ENCODE measurements at places on chromosomes 4 and X.

GRCh38 chrX:41661366-41662095, 27.2 kb upstream of the GPR34 start:
- no peak for DNase-seq
- peaks cover 10% of the 10 kb centered on the region for H3K36me3 ChIP-seq
- H3K27me3 ChIP-seq = peaks cover 11% of the 10 kb centered on the region
- H3K4me1 ChIP-seq = peaks cover 48% of the 10 kb centered on the region
- peak overlapping the region; percentile 38 for H3K27ac ChIP-seq

- H3K4me3 ChIP-seq = no peak overlapping the region
- H3K27me3 ChIP-seq = no peaks in the 10 kb centered on the region
- no peaks in the 10 kb centered on the region for H3K4me1 ChIP-seq
Observed at GRCh38 chr4:103318327-103318726, 120.2 kb upstream of the CENPE start.

DNA sequence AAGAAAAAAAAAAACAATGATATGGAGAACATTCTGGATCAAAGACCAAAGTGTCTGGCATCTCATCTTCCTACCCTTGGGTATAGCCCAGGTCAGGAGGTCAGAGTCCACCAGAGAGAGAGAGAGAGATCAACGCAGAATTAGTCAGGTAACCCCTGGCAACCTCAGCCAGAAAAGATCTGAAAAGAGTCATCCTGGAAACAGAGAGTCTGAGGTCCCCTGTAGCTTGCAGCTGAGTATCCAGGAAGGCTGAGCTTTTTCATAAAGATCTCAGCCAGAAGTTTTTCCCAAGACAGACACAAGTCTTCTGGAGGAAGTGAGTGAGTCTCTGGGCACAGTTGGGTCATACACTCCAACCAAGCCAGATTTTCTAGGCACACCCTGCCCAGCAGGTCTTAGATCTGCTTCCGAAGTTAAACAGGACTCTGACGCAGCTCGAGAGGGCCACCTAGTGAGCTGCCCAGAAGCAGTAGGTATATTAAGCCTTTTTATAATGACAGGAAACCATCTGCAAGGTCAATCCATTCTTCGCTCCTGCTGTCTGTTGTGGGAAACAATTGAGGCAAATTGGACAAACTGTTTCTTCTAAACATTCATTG, 35.7 kb downstream of the ACE2 start:
- no peaks in the 10 kb centered on the region for H3K36me3 ChIP-seq
- H3K4me3 ChIP-seq = no peak overlapping the region
- H3K27me3 ChIP-seq = peaks cover 59% of the 10 kb centered on the region

DNA sequence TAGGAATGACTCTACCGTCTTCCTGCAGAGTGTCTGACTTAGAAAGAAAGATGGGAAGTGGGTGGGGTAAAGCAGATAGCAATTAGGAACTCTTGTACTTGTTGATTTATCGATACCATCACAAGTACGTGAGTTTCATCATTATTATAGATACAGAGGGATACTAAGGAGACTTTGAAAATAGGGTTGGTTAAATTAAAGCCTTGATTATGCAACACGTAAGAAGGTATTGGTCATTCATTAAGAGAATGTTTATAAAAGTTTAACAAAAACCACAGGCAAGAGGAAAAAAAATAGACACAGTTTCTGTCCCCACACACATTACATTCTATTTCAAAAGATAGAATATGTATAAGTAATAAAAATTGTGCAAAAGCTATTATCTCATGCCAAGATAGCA, 65.9 kb upstream of the UGT2B7 start:
- H3K4me3 ChIP-seq = no peak overlapping the region
- H3K36me3 ChIP-seq = no peaks in the 10 kb centered on the region
- no peak for DNase-seq

DNA sequence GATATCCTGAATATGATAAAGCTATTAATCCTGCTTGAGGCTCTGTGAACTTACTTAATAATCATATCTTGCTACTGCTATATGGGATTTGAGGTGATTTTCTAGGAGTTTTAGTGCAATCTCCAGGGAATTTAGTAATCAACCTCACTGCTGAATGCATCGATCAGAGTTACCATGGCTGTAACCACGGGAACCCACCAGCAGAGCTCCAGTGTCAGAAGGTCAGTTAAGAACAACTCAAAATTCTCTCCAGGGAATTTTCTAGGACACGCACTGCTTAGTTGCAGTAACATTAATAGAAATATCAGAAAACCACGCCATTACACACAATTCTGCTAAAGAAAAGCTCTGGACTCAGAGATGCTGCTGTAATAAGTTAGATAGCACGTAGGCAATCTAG, 1477.2 kb upstream of the TENM3 start:
- no peaks in the 10 kb centered on the region for H3K27me3 ChIP-seq
- no peak overlapping the region for H3K27ac ChIP-seq
- DNase-seq = no peak
- H3K36me3 ChIP-seq = no peaks in the 10 kb centered on the region
- no peak overlapping the region for H3K4me3 ChIP-seq

DNA sequence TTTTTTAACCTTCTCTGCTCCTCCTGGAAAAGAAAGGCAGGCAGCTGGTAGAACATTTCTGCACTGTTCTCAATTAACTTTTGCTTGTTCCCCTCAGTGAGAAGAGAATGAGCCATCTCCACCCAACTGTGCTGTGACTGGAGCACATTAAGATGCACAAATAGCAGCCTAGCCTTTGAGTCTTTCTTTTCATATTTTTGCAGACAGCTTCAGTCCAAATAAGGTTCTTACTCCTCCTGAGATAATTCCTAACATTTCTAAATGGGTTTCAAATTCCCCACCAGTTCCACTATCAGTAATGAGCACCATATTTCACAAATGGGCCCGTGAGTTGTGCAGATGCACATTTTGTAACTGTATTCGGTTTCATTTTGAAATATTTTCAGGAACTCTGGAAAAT, 118.6 kb downstream of the SPCS3 start:
- peaks cover 8% of the 10 kb centered on the region for H3K4me1 ChIP-seq
- H3K27ac ChIP-seq = no peak overlapping the region
- H3K36me3 ChIP-seq = no peaks in the 10 kb centered on the region
- DNase-seq = no peak

DNA sequence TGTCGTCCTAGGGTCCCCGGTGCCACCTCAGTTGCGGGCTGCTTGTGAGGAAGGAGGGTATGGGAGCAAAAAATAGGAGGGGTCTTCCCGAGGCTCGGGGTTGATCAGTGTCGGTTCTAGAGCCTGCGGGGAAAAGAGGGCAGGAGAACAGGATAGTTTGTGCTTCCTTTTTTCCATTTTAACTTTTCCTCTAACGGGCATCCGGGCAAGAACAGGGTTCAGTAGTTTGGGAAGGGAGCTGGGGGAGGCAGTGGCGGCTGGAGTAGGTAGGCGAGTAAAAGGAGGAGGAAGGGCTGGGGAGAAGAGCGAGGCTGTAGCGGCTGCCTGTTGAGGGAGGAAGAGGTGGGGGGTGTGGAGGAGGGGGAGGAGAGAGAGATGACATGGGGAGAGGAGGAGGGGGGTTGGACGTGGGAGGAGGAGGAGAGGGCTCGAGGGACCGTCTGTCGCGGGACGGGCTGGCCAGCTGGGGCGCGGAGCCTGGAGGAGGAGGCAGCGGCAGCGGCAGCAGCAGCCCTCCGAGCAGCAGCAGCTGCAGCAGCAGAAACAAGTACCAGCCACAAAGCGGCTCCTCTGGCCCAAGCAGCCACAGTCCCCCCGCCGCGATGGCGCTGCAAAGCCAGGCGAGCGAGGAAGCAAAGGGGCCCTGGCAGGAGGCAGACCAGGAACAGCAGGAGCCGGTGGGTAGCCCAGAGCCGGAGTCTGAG, at the start of gene SLC16A2:
TSS of gene SLC16A2 (plus strand) at position 458 of the 704 bp plus-strand sequence. CDS start at position 603, 145 bp downstream.
- peak; percentile 24 for DNase-seq
- no peaks in the 10 kb centered on the region for H3K36me3 ChIP-seq
- H3K27ac ChIP-seq = no peak within 1 kb of the TSS

DNA sequence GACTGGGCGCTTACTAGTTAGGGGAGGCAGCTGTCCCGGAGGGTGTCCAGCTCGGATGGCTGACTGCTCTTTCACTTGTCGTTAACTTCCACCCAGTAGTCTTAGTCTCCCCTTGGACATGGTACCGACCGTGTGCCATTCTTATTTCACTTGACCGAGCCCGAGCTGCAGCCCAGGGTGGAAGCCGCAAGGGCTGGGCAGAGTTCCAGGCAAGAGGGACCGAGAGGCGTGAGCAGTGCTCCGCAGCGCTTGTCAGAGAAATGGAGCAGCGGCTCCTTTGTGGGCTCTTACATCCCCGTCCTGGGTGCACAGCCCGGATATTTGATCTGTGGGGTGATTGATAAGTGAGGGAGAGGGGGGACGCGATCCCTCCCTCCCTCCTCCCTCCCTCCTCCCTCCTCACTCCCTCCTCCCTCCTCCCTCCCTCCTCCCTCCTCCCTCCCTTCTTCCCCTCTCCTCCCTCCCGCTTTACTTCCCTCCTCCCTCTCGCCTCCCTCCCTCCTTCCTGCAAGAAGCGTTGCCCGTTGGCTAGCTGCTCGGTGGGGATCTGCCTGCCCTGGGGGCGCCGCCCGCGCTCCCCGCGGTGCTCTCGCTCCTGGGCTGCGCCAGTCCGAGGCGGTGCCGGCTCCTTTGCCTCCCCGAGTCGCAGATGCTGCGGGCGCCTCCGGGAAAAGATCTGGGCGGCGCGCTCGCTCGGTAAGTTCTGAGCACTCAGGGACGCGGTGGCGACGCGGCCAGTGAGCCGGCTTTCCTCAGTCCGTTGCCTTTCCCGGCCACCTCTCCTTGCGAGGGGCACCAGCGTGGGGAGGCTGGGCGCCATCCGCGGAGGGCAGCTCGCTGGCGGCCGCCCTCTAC, at the start of gene SLITRK2:
TSS of gene SLITRK2 (plus strand) at position 499 of the 855 bp plus-strand sequence. CDS start 4,597 bp downstream, outside the sequence.
- H3K27me3 ChIP-seq = peaks cover 57% of the 10 kb centered on the region
- no peak within 1 kb of the TSS for H3K27ac ChIP-seq
- H3K36me3 ChIP-seq = peaks cover 3% of the 10 kb centered on the region
- no peaks in the 10 kb centered on the region for H3K4me1 ChIP-seq

DNA sequence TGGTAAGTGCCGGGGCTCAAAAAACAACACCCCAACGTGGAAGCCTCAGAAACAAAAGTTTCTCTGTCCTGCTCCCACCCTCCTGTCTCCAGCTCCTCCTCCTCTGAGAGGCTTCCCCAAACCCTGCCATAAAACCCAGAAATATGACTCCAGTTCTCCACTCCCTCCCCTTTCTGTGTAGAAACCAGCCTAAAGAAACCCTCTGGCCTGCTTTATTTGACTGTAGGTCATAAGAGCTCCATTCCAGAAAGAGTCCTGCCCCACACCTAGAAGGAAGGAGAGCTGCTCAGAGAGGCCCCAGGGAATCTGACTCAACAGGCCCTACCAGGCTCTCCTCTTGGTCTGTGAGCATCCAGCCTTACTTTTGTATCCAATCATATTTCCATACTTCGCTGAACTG, 872 bp upstream of the S100P start:
- peaks cover 5% of the 10 kb centered on the region for H3K27me3 ChIP-seq
- DNase-seq = no peak
- H3K4me1 ChIP-seq = peaks cover 93% of the 10 kb centered on the region
- no peaks in the 10 kb centered on the region for H3K36me3 ChIP-seq
- H3K4me3 ChIP-seq = peak overlapping the region; percentile 7

DNA sequence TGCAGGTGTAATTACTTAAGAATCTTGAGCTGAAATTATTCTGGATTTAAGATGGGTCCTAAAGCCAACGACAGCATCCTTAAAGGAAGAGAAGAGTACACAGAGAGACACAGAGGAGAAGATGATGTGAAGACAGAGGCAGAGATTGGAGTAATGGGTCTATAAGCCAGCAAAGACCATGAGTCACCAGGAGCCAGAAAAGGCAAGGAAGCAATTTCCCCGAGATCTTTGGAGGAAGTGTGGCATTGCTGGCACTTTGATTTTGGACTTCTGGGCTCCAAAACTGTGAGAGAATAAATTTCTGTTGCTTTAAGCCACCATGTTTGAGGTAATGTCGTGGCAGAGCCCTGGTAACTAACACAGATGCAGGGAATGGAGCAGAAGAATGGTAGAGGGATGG, 32.4 kb upstream of the LGI2 start:
- H3K4me1 ChIP-seq = no peaks in the 10 kb centered on the region
- no peak overlapping the region for H3K4me3 ChIP-seq
- no peak overlapping the region for H3K27ac ChIP-seq
- peaks cover 10% of the 10 kb centered on the region for H3K27me3 ChIP-seq

DNA sequence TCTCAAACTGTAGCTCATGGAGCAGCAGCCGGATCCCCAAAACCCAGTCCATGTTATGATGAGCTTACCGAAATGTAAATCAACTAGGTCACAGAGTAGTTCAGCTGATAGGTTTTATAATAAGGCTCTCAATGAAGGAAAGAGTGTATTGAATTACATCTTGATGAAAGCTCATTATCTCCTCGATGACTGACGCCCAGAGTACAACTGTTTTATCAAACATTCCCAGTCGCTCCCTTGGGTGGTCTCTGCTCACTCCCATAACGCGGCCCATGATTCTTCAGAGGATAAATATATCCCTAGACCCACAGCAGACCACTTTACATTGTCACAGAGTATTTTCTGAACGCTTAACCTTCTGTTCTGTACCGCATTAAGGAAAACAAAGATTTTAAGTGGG, 452.3 kb upstream of the GALNT7 start:
- no peak for DNase-seq
- no peak overlapping the region for H3K27ac ChIP-seq
- no peak overlapping the region for H3K4me3 ChIP-seq
- no peaks in the 10 kb centered on the region for H3K4me1 ChIP-seq
- no peaks in the 10 kb centered on the region for H3K27me3 ChIP-seq

DNA sequence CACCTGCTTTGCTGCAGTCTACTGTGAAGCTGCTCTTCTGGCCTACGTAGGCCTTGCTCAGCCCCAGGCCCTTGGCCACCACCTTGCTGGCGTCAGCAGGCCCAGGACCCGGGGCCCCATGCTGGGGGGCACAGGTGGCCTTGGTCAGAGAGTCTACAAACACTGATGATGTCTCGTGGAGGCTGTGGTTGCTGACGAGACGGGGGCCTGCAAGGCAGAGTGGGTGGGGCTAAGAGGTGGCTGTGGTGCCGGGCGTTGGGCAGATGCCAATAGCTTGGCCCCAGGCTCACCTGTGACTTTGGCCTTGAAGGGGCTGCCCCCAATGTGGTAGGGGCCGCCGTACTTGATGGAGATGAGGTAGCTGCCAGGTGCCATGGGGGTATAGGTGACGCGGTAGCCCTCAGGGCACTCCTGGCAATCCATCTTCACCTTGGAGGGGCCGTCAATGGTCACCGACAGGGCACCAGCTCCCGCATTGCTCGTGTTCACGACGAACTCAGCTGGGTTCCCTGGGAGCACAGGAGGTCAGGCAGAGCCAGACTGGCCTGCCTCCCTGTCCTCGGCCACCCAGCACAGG, 25.0 kb downstream of the FLNA start:
- no peaks in the 10 kb centered on the region for H3K27me3 ChIP-seq
- no peak overlapping the region for H3K27ac ChIP-seq
- H3K36me3 ChIP-seq = no peaks in the 10 kb centered on the region
- no peak for DNase-seq
- no peak overlapping the region for H3K4me3 ChIP-seq

Data from activated T-cell treated with anti-CD3 and anti-CD28 coated beads, Interleukin-2, amount 50 U/mL, for 72 hours (primary cell).